ENCODE measurements at places on chromosomes 13 and 19.

DNA sequence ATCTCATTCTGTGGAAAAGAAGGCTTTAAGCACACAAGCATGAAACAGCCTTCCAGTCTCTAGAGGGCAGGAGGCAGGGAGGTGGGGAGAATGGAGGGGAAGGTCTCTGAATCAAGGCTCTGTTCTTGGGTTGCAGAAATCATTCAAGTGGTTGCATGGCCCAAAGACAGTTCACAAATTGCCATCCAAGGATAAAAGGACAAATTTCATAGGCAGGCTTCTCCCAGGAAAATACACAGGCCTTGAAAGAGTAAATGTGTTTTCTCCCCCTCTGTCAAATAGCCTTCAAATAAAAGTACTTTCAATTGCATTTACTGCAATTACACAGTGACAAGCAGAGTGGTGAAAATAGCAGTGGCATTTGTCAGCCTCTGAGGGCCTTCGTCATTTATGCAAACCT lies 450.8 kb downstream of the DCT start:
- DNase-seq = no peak

GRCh38 chr13:50319635-50320255 lies 304.5 kb downstream of the KCNRG start:
- DNase-seq = no peak

GRCh38 chr13:76307142-76307541 lies 579.1 kb downstream of the KCTD12 start:
- DNase-seq = no peak

DNA sequence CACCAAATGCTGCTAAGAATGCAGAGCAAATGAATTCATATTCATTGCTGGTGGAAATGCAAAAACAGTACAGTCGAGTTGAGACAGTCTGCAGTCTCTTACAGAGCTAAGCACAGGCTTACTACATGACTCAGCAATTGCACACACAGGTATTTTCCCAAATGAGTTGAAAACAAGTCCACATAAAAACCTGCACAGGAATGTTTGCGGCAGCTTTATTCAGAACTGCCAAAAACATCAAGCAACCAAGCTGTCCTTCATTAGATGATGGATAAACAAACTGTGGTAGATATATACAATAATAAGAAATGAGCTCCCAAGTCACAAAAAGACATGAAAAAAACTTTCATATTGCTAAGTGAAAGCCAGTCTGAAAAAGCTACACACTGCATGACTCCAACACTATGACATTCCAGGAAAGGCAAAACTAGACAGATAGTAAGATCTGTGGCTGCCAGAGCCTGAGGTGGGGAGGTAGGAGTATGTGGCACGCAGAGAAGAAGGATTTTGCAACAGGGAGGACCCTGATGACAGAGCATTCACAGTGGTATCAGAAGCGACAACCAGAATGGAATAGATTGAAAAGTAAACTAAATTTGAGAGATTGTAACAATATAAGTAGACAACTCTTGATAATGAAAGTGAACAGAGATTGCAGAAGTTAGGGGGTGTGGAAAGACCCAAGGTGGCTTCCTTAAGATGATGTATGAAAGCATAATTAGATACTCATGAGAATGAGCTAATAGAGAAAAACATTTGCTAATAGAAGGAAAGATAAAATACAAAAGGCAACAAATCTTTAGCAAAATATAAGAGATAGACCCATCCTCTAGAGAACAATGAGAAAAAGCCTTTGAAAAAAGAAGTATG lies 52.7 kb downstream of the TSC22D1 start:
- no peak for DNase-seq

DNA sequence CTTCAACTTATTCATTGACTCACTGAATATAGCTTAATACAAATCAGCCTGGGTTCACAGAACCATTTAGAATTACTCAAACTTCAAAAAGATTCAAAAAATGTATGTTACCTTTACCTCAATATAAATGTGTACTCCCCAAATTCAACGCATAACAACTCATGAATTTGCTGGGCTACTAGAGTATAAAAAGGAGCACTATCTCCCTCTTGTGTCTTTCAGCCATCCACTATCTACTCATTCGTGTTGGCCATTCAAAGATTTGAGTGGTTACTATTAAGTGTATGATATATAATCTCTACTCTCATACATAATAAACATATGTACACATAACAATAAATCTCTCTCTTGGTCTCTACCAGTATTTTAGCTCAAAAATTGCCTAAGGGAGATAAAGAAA lies 20.3 kb downstream of the INTS6 start:
- no peak for DNase-seq

DNA sequence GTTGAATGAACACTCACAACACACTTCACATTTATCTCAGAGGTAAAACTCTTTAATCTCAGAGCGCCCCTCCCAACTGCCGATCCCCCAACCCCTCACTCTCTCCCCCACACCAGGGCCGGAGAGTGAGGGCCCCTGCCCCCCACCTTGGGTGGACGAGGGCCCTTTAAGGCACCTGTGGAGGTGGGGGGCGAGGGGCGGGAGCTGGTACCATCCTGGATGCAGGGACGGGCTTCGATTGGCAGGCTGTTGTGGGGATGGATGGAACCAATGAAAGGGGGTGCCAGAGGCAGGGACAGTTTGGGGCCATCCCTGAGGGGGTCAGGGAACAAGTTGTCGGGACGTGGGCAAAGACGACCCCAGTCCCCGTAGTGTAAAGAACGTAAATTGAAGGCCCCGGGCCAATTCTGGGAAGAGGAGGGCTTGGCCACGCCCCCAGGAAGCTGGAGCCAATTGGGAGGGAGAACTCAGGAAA lies 1.7 kb upstream of the PNKP start:
- peak; percentile 62 for DNase-seq

GRCh38 chr13:41384749-41385503 lies 72.4 kb upstream of the RGCC start:
- DNase-seq = no peak

DNA sequence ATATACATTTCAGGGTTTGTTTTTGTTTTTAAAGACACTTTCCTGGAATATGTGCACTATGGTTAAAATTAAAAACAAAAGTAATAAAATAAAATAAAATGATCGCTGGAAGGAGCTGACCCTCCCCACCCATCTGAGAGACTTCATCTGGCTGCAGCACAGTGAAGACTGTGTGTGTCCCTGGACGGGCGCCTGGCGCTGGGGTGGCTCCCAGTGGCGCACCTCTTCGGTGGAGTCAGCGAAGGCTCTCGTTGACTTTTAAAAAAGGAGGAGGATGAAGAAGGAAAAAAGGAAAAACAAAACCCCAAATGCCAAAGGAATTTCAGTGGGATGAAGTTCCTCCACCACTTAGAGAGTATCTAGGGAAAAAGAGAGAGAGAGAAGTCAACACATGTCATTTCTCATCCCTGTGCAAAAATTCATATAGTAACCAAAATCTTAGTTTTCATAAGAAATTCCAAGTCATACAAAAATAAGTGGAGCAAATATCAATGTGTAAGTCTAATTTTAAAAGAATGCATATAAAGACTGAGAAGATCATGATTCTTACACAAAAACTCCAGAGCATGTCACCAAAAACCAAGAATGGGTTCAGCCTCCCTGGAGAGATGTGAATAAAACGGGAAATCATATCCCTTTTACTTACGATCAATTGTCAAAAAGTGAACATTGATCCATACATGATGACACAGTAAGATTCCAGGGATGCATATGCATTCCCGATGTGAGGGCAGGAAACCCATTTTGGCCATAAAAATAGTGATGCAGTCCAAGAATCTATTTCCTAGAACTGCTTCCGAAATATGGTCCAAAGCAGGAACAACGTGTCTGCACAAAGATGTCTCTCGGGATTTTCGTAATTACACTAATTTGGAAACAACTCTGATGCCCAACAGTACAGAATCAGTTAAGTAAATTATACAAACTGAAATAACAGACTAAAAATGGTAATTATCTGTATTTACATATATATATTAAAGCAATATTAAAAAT lies 123.8 kb downstream of the STK24 start:
- no peak for DNase-seq

DNA sequence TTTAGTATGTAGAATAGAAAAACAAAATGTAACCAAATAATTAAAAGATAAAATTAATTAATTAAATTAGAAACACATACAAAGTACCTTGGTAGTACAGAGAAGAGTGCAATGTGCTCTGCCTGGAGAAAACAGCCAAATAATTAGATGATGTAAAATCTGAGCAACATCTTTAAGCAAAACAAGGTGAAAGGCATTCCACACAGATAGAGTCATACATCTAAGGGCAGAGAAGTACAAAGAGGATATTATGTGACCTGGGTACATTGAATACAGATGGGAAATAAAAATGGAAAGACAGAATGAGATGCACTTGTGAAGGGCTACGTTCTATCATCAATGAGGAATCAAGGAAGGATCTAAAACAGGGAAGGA lies 25.2 kb upstream of the FNDC3A start:
- DNase-seq = no peak

GRCh38 chr19:51342631-51343569 lies 961 bp upstream of the VSIG10L start:
- DNase-seq = no peak

- DNase-seq = no peak
These were observed 35.3 kb downstream of the SOX1 start for GRCh38 chr13:112102243-112102642.

GRCh38 chr19:13757805-13758772 lies 6.2 kb upstream of the MRI1 start:
- DNase-seq = no peak

DNA sequence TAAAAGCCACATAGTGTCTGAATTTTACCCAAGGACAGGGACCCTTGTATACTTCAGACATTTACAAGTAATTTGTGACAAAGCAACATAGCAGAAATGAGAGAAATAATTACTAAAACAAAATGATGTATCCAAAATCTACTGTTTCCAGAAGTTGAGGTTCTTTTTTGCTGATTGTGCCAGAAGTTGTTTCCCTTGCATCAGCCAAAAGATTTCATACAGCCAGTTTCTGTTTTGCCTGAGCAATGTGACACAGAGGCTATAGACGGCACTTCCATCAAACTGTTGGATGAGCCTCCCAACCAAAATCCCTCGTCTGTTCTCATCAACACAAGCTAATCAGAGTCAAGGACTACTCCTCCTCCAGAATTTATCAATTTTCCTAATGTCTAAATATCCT lies 913.2 kb upstream of the GPC6 start:
- DNase-seq = no peak

- peak; percentile 62 for DNase-seq
These were observed 2.9 kb downstream of the HTR2A start for GRCh38 chr13:46893798-46894560.

GRCh38 chr19:42134535-42135070 lies 2.4 kb upstream of the POU2F2 start:
- no peak for DNase-seq

DNA sequence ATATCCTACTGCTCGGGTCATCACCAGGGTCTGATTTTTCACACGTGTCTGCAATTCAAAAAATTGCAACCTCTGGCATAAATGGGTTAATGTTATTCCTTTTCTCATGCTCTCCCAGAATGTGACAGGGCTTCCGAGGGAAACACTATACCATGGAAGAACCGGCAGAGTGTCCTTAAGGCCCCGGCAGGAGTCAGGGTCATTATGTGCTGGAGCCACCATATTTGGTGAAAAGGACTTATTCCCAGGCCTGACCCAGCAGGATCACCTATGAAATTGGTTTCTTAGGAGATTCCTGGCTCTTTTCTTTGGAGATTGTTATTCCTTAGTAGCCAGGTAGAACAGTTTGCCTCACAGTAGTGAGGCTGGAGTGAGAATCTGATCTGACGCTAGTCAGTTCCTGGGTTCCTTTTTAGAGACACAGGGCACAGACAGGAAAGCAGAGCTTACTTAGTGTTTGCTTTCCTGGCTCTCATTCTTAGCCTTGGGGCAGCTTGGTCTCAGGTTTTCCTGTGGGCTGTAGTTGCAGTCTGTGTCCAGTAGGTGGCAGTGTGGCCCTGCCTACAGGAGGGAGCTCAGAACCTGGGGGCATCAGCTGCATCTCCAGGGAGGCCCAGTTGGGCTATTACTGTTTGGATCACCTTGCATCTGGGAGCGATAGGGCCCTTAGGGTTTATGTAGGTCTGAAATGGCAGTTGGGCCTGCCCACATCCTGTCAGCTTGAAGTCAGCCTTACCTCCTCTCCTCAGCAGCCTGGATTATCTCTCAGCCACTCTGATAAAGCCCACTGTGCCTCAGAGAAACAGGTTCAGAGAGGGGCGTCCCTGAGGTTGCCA lies 12.4 kb downstream of the SNRNP70 start:
- peak; percentile 50 for DNase-seq

DNA sequence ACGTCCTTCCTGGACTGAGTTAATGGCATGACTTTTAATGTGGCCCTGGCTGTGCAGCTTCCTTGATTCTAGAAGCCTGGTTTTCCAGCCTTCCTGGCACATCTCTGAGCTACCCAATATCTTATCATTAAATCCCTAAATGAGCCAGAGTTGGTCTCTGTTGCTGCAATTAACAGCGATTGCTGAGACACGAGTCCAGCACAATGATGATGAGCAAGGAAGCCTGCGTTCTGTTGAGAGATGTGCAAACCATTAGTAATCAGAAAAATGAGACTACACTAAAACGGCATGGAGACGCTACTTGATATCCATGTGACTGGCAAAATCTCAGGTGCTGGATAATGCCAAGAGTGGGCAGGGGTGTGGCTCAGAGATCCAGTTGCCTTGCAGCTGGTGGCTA lies 26.2 kb downstream of the GPR42 start:
- no peak for DNase-seq

DNA sequence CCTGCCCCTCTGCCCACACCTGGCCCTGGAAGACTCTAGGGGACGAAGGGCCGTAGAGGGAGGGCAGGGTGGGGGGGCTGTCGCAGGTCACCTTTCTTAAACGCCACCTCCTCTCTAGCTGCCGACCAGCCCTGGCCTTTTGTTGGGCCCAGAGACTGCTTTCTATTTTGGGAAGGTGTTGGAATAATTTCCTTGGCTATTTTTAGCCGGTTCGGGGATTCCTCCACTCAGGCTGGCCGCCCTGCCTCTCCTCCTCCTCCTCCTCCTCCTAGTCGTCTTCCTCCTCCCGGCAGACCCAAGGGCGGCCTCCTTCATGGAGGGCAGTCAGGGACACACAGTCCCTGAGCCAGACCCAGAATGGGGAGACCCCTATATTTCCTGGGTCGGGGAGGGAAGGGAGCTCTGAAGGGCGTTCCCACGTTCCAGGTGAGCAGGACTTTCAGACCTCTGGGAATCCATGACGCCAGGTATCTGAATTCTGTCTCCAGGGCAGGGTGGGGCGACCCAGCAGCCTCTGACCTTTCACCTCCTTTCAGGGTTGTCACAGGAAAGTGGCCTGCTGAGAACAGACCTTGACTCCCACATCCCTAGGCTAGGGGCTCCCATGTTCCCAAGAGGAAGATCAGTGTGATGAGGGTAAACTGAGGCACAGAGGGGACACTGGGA lies 19.9 kb downstream of the GADD45B start:
- DNase-seq = no peak

- no peak for DNase-seq
These were observed 406.4 kb downstream of the FGF9 start for GRCh38 chr13:22077205-22077683.

All from stimulated activated CD4-positive, alpha-beta T cell treated with anti-CD3 and anti-CD28 coated beads, TNF-alpha, amount 100 ng/mL, for 1 hour (primary cell).